ENCODE measurements at places on chromosomes 6 and 20. TPM values are rescaled to one million over a fixed set of nuclear protein-coding genes. Genes with fewer than 3 reads are reported as not detected.

GPANK1 gene
- 22.9 TPM for total RNA-seq

GRCh38 chr6:2133716-2134310, 111.6 kb downstream of the GMDS start:
- H3K4me1 ChIP-seq, result no peaks in the 10 kb centered on the region
- no peaks in the 10 kb centered on the region for H3K27me3 ChIP-seq
- no peaks in the 10 kb centered on the region for H3K36me3 ChIP-seq
- DNase-seq, result no peak
- no peak overlapping the region for H3K27ac ChIP-seq

DNA sequence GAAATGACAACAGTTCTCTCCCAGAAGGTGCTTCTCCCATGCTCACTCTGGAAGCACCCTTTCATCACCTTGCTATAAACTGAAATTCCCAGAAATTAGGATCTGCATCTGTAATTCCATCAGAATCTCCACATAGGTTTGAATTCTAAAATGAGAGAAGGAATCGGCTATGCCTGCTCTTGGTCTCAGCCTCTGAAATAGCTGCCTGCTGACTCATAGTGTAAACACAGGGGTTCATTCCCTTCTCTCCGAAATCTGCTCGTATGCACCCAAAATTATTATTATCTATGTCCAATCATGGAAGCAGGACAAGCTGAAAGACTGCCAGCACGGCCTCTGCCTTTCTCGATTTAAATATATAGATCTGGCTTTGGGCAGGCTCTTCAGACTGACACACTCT, 74.6 kb upstream of the TAB2 start:
- no peak for DNase-seq
- no peaks in the 10 kb centered on the region for H3K4me1 ChIP-seq
- no peaks in the 10 kb centered on the region for H3K36me3 ChIP-seq
- no peaks in the 10 kb centered on the region for H3K27me3 ChIP-seq
- H3K4me3 ChIP-seq, result no peak overlapping the region

- peaks cover 22% of the 10 kb centered on the region for H3K27me3 ChIP-seq
- no peak within 1 kb of the TSS for H3K4me3 ChIP-seq
- DNase-seq, result no peak
- H3K27ac ChIP-seq, result no peak within 1 kb of the TSS
- H3K36me3 ChIP-seq, result no peaks in the 10 kb centered on the region
Observed at GRCh38 chr6:109978174-109979032, at the start of gene GPR6. Gene GPR6 (plus strand): TSS chr6:109978311. CDS start chr6:109979113, 802 bp downstream.

- no peak for DNase-seq
- H3K4me1 ChIP-seq, result no peaks in the 10 kb centered on the region
Observed at GRCh38 chr6:107342144-107342543, 117.2 kb downstream of the PDSS2 start.
